Skin of body (tissue), 3 donors: ENCODE measurements at places on chromosomes 4 and X. TPM values are rescaled to one million over a fixed set of nuclear protein-coding genes. Genes with fewer than 3 reads are reported as not detected.

GRCh38 chrX:4825550-4825949 is 1112.1 kb upstream of the PRKX start:
- no peak for DNase-seq

- DNase-seq = no peak
Measured at GRCh38 chr4:186878203-186878776, 154.6 kb upstream of the FAT1 start.

- DNase-seq = peak; percentile 46
Measured at GRCh38 chrX:103329991-103330390, at the start of gene TCEAL7. TSS of gene TCEAL7 (plus strand) at chrX:103330239. CDS start at chrX:103331404, 1,165 bp downstream.

- DNase-seq = no peak
Measured at GRCh38 chrX:18871970-18872369, 111.9 kb downstream of the PHKA2 start.

DNA sequence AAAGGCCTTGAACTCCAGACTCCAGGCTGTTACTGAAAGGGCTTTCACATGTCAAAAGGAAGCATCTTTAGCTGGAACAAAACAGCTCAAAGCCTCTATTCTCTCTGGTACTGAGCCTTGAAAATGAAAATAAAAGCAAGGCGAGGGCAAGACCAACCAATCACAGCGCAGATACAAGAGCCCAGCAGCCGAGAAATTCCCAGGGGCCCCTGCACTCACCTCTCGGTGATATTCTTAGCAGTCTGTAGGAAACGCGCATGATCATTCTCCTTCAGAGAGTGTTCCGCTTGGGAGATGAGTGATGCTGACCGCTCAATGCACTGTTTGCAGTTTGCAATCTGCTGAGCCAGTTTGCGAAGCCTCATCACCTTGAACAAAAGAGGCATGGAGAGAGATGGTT is 138.1 kb downstream of the MID1 start:
- no peak for DNase-seq

GRCh38 chr4:154960476-154960875 is 179.4 kb downstream of the RBM46 start:
- no peak for DNase-seq

- DNase-seq = no peak
Measured at GRCh38 chr4:105061136-105061696, 85.5 kb upstream of the TET2 start.

- no peak for DNase-seq
Measured at GRCh38 chr4:10172278-10172921, 55.8 kb upstream of the WDR1 start.

The HERC6 gene
- total RNA-seq = 4.9 TPM

GRCh38 chr4:76212851-76213414 is 691 bp downstream of the SCARB2 start:
- DNase-seq = peak; percentile 56

DNA sequence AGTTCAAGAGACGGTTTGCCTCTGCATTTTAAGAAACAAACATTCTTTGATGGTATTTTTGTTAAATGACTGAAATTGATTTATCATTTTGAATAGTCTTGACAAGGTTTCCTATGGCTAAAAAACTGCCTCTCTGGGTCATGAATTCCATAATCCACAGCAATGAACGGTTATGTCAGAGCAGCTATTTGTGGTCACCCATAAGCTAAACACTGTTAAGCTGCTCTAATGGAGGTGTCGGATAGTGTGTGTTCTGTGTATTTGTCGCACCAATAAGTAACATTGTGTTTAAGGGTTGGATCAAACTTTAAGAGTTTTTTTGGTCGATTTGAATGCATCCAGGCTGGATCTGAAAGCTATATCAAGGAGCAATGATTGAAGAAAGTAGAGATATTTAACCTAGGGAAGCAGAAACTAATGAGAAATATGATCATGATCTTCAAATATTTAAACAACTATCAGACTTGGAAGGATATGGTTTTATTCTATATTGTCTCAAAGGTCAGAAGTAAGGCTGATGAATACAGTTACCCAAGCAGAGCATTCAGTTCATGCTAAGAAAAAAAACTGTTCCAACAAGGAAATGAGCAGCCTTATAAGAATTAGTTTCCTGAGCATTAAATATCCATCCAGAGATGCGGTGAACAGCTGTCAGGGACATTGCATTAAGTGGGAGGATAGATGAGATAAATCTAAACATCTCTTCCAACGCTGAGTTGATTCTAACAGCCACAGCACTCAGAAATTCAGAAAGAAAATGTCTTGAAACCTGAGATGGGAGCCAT is 232.3 kb upstream of the RPS6KA3 start:
- no peak for DNase-seq

DNA sequence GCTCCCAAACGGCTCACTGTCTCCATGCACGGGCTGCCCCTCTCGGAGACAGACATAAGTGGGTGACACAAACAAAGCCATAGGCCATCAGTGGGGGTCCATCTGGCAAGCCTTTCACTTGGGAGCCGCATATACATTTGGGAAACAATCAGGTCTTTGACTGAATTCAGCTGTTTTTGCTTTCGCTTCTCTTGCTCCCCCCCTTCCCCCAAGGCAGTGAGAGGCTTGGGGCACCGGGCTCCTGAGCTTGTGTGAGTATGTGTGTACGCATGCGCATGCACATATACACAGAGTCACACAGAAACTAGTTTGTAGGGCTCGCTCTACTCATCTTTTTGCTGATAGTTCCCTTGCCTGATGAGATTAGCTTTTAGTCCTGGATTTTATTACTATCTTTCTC is 284.4 kb downstream of the AFF2 start:
- DNase-seq = no peak

The UGT2B7 gene
- total RNA-seq = not detected

DNA sequence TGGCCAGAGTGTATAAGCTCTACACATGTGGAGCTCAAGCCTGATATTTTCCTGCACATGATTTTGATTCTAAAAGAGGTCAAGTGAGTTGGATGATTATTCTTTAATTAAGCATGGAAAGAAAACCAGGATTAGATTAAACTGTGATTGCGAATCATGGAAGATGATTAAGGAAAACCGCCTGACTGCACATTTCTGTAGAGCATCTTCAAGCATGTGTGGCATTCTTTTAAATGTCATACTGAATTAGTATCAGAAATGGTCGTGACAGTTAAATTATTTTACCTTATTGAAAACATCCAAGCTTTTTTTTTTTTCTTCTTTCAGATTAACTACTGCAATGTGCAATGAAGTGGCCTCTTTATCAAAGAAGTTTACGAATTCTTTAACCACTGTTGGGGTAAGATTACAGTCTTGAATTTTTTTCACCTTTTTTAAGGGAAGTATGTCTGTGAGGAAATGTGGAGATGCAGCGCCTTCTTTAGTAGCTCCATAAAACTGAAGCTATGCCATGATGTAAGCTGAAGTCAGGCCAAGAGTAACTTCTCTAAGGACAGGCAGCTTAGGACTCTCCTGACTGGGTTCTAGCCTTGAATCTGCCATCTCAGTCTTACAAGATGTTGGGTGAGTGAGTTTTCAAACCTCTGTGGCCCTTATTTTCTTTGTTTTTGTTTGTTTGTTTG is 67.9 kb downstream of the FAM114A1 start:
- DNase-seq = no peak

GRCh38 chrX:107565015-107565414 is 63.3 kb upstream of the PRPS1 start:
- DNase-seq = no peak

- no peak for DNase-seq
Measured at GRCh38 chrX:136271300-136271699, 20.1 kb upstream of the MAP7D3 start.

The PPARGC1A gene
- total RNA-seq = 10.6 TPM

The TMEM154 gene
- total RNA-seq = 15.0 TPM

GRCh38 chrX:48522291-48522690 is 683 bp downstream of the EBP start:
- DNase-seq = no peak

The AFM gene
- total RNA-seq = not detected

DNA sequence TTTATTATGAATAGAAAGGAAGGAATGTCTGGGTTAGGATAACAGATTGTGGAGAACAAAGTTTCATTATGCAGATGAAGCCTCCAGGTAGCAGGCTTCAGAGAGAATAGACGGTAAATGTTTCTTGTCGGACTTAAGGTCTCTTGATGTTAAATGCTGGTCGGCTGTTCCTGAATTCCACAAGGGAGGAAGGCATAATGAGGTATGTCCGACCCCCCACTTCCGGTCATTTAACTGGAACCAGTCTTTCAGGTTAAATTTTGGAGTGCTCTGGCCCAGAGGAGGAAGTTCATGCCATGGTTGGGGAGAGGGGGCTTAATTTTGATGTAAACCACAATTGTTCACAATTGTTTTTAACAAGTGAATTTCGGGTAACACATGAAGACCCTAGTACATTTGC is 158.1 kb upstream of the VCX3A start:
- no peak for DNase-seq

DNA sequence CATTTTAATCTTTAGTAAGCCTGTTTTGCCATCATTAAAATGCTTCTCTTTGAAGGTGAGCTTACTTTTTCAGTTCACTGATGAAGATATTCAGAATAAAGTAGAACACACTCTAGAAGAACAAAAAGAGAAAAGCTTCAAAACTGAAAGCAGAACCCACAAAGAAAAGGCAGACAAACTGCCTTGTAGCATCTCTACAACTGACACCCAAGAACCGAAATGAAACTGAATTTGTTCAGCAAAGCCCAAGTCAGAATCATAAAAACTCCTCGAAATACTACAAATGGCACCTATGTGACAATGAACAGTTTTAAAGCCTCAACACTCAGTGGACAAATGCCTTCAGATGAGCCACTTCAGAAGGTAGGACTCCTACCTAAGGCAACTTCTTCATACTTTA is 83.6 kb downstream of the MAML3 start:
- no peak for DNase-seq

GRCh38 chr4:55312489-55313101 is 33.4 kb upstream of the SRD5A3 start:
- DNase-seq = peak; percentile 84

The VCX3B gene
- not detected for total RNA-seq

- DNase-seq = no peak
Measured at GRCh38 chr4:55903577-55903976, 45.2 kb upstream of the CEP135 start.

The CPZ gene
- total RNA-seq = 14.1 TPM

The LIN54 gene
- 14.0 TPM for total RNA-seq

The GPC3 gene
- 307 TPM for total RNA-seq

The TRMT10A gene
- 6.9 TPM for total RNA-seq

GRCh38 chrX:56975611-56976010 is 19.7 kb downstream of the SPIN3 start:
- DNase-seq = no peak

The PSAPL1 gene
- total RNA-seq = 18.6 TPM

DNA sequence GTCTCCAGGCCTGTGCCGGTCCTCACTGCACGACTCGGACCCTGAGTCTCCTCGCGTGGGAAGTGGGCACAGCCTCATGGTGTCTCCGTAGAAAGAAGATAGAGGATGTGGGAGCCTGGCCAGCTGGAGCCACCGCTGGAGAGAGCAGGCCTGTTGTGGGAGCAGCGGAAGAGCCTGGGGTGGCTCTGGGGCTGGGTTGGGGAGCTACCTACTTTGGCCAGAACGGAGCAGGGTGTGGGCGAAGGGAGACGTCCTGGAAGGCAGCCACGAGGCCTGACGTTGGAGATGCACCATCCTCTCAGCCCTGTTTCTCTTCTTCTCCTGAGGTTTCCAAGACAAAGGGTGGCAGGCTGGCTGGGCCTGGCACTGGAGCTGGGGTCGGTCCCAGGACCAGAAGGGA is 93.8 kb downstream of the SORCS2 start:
- no peak for DNase-seq

- no peak for DNase-seq
Measured at GRCh38 chr4:184273166-184274147, 55.8 kb upstream of the ENPP6 start.

GRCh38 chrX:72392816-72393800 is 87.4 kb upstream of the CITED1 start:
- no peak for DNase-seq

- DNase-seq = peak; percentile 53
Measured at GRCh38 chr4:52984462-52984881, 122.4 kb downstream of the RASL11B start.

DNA sequence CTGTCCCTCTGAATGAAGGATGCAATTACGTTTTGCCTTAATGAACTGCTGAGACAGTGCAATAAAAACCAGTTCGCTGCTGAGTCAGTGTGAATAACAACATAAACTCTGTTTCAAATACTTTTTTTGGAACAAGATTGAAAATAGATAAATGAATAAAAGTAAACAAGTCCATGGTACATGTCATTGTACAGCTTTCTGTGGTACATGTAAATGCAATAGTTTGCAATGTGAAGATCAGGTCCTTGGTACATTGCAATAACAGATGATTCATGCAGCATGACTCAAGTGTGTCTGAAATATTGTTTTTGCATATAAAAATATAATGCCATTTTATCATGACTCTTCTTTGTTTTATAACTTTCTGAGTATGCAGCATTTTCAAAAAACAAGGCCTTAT is 193.4 kb upstream of the PACRGL start:
- no peak for DNase-seq

DNA sequence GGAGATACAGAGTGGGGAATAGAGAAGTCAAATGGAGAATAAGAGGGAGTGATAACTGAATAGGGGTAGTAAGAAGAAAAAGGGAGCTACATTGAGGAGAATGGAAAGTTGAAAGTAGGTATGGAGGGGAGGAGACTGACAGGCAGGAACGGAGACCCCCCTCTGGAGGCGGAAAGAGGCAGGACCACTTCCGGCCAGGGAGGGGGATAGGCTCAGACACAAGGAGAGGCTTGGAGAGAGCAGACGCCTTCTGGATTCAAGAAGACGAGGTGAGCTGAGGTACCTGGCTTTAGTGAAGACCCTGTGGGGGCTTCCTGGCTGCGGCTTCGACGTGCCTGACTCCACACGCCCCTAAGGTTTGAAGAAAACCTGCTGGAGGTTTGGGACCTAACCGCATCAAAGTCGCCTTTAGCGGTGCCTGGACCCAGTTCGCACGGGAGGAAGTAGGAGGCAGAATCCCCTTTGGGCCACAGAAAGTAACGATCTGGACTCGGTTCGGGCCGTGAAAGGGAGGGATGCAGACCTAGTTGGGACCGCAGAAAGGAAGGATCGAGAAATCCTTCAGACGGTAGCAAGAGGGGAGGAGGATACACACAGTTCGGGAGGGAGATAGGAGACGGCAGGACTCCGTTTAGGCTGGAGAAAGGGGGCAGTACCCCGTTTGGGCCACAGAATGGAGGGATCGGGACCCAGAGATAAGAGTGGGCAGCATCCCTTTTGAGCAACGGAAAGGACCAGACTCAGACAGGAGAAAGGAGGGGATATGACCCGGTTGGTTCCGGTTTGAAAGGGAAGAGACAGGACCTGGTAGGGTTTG is at the start of gene TRO:
TSS of gene TRO (plus strand) at position 215 of the 817 bp plus-strand sequence. CDS start 1,423 bp downstream, outside the sequence.
- peak; percentile 1 for DNase-seq

GRCh38 chrX:110966091-110966454 is 129.9 kb upstream of the PAK3 start:
- DNase-seq = no peak
